T-helper 2 cell (primary cell): ENCODE measurements at places on chromosomes 13 and 19.
A peak's percentile ranks its signal among the peaks of the same experiment; 100 is the strongest.

GRCh38 chr19:56983804-56984203 lies 136.0 kb upstream of the USP29 start:
- DNase-seq: no peak

- no peak for DNase-seq
These were observed 5.9 kb downstream of the PRR36 start for GRCh38 chr19:7868326-7868670.

GRCh38 chr19:6736169-6736916 lies 1.0 kb downstream of the GPR108 start:
- peak; percentile 53 for DNase-seq

- DNase-seq: no peak
These were observed 122.7 kb upstream of the FRY start for GRCh38 chr13:31908696-31909411.

- no peak for DNase-seq
These were observed 9.5 kb upstream of the INSL3 start for GRCh38 chr19:17830567-17831418.

DNA sequence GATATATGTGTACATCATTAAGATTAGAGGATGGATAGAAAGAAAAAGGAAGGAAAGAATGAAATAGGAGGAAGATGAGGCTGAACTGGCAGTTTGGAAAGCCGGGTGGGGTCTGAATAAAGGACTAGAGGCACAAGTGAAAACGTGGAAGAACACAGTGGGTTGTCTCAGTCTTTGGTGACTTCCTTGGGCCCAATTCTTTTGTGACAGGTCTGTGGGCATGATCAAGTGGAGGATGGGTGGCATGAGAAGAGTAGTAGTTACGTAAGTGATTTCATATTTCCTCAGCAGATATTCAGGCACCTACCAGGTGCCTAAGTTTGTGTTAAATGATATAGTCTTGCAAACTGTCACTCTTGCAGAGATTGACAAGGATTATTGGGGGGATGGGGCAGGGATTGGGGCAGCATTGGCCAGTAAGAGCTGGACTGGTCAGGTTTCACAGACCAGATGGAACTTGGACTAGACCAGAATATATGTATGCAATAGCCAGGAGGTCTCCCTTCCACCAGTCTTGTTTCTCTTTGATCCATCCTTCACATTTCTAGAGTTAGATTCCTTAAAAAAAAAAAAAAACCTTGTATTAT lies 2.7 kb downstream of the TPP2 start:
- no peak for DNase-seq

GRCh38 chr13:24910502-24911132 lies 146.6 kb downstream of the RNF17 start:
- DNase-seq: no peak

DNA sequence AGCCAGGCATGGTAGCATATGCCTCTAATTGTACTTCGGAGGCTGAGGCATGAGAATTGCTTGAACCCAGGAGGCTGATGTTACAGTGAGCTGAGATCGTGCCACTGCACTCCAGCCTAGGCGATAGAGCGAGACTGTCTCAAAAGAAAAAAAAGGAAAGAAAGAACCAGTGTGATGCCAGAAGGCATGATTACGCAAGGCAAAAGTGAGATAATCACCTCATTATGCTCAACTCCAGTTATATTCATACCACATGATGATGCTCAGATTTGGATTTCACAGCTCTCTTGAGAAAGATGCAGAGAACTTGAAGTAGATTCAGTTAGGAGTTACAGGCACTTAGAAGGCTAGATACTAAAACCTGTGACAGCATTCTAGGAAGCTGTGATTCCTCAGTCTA lies 21.8 kb downstream of the RCBTB1 start:
- DNase-seq: no peak

DNA sequence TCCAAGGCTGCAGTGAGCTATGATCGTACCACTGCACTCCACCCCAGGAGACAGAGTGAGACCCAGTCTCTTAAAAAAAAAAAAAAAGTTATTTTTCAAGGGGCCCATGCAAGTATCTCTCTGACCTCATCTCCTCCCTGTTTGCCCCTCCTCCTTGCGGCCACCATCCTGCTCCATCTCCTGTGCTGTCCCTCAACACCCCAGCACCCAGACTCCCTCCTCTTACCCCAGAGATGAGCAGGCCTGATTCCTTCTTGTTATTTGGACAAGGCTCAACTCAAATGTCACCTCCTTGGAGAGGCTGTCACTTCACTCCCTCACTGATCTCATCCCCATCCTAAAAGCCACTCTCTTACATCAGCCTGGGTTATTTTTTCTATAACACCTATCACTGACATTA lies 4.4 kb downstream of the RYR1 start:
- no peak for DNase-seq

GRCh38 chr19:38892841-38893240 lies 6.6 kb downstream of the SIRT2 start:
- no peak for DNase-seq

DNA sequence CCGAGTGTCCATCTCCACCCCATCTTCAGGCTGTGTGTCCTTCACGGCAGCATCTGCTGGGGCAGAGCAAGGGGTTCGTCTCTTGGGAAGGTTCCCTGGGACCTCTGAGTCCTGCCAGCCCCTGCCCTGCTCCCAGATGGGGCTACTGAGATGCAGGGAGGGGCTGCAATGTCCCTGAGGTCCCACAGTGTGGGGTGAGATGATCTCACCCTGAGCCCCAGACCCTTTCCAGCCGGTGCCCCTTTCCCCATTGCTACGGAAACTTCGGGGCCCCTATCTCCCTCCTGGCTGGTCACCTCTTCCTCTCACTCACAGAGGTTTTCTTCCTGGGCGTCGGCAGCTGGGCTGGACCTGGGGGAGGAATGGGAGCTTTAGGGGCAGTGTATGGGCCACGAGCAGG lies 5.0 kb downstream of the LILRB2 start:
- no peak for DNase-seq

DNA sequence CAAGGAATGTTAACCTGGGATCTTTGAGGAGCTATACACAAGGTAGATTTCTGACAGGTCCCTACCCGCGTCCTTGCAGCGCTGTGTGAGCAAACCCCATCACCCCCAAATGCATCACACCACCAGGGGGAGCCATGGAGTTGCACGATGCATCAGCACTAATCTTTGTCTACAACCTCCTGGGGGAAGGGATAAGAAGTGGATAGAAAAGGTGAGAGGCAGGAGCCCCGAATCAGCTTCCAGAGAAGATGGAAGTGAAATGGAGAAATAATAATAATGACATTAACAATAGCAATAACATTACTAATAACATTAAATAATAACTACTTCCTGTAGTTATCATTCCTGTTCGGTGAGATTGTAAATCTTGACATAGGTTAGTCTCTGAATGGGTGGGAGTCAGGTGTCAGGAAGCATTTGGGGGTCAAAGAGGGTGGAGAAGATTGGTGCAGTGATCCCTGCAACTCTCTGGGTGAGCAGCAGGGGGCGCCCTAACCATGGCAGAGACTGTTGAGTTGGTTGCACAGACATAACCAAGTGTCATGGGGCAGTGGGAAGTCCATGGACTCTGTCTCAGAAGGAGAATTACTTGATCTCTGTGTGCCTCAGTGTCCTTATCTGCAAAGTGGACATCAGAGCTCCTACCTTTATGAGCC lies 16.5 kb downstream of the SIGLEC7 start:
- DNase-seq: peak; percentile 41

GRCh38 chr19:22526661-22527272 lies 104.6 kb upstream of the ZNF98 start:
- no peak for DNase-seq

DNA sequence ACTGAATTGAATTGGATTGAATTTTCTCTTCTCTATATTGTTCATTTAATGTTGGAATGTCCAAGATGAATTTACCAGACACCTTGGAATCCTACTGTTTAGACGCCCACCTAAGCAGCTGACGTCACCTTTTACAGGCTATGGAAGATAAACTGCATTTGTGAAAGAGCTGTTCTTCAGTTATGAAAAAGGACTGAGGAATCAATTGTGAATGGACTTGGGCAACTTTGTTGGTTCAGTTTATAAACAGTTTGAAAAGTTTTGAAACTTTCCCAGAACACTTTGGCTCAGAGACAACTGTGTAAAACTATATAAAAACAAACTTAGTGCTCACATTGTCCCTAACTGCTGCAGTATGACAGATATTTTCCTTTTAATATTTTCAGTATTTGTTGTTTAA lies 590.8 kb upstream of the SPRY2 start:
- no peak for DNase-seq

- no peak for DNase-seq
These were observed 18.4 kb upstream of the RCBTB2 start for GRCh38 chr13:48551329-48551728.

DNA sequence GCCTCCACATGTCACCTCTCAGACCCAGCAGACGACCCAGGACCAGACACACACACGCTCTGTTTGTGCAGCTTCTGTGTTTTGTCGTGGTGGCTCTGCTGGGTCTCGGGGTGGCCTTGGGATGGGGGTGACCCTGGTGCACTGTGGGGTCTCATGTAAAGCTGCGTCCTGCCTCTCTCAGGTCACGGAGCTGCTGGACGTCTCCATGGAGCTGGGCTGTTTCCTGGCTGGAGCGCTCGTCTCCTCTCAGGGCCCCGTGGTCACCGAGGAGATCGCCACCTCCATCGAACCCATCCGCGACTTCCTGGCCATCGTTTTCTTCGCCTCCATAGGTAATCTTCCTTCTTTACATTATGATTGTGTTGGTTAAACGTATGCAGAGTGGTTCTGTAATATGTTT lies 45.4 kb upstream of the TFDP1 start:
- no peak for DNase-seq

DNA sequence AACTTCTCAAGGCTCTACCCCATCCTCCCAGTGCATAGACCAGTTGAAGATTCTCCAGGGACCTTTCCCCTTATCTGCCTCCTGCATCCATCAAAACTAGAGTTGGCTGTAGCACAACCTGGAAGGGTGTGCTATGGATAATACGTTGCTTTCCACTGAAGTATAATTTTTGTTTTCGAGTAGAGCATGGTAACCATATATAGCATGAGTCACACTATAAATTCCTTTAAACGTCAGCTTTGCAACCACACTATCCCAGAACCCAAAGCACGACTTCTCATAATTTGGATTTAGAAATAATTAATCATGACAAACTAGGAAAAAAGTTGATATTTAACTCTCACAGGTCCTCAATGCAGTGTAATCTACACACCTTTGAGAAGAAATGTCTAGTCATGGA lies 138.3 kb upstream of the NBEA start:
- DNase-seq: no peak

DNA sequence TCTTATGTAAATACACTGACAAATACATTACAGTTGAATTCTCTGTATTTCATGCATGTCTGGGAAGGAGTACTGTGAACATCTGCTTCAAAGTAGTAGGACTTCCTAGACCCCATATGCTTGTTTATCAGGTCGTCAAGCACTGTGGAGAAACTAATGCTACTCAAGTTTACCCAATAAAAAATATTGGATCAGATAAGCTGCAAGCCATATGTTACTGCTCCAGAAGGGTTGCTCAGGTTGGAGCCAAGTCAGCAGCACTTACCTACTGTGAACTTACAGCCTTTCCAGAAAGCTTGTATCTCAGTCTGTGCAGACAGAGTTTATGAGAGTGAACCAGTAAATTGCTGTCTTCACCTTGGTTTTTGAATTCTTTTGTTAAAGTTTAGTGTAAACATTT lies 36.2 kb downstream of the SLAIN1 start:
- no peak for DNase-seq

GRCh38 chr19:1252221-1252820 lies 3.9 kb downstream of the MIDN start:
- peak; percentile 52 for DNase-seq

DNA sequence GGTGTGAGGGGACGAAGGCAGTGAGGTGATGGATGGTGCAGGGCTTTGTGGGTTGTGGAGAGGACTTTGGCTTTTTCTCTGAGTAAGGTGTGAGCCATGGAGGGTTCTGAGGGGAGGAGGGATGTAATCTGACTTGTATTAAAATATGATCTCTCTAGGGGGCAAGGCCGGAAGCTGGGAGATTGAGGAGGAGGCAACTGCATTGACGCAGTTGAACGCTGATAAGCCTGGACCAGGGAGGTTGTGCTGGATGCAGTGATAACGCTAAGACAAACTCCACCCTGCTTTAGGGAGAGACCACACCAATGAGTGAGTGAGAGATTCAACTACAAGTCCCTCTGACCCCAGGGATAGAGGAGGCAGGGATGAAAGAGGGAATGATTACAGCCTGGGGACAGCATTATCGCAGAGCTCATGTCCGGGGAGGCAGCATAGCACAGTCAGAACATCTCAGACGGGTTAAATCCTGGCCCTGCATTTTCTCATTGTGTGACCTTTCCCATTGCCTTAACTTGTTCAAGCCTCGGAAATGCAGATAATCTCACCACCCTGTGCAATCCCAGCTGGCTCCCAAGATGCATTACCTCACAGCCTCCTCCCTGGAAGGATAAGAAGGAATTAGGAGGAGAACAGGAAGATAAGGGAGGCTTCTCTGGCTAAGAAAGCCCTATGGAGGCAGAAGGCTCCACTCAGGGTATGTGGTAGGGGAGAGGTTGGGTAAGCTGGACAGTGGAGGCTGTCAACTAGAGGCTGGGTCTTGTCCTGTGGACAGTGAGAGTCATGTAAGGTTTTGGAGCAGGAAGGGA lies 124.2 kb downstream of the CACNA1A start:
- no peak for DNase-seq

GRCh38 chr13:111296417-111296816 lies 24.0 kb upstream of the TEX29 start:
- DNase-seq: no peak

DNA sequence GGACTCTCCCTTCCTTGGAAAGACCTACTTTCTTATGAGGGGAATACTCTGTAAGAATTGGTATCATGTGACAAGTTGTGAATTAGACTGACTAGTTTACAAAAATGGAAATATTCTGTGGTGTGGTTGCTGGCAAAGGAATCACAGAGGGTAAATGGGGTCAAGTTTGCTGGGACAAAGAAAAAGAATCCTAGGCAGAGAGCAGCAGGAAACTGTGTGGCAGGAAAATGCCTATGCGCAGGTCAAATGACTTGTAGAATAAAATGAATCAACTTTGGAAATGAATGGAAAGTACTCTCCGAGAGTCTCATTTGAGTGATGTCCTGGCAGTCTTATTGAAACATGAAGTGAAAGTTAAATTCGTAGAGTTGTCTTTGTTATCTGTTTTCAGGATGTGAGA lies 1250.7 kb downstream of the UQCRFS1 start:
- no peak for DNase-seq

DNA sequence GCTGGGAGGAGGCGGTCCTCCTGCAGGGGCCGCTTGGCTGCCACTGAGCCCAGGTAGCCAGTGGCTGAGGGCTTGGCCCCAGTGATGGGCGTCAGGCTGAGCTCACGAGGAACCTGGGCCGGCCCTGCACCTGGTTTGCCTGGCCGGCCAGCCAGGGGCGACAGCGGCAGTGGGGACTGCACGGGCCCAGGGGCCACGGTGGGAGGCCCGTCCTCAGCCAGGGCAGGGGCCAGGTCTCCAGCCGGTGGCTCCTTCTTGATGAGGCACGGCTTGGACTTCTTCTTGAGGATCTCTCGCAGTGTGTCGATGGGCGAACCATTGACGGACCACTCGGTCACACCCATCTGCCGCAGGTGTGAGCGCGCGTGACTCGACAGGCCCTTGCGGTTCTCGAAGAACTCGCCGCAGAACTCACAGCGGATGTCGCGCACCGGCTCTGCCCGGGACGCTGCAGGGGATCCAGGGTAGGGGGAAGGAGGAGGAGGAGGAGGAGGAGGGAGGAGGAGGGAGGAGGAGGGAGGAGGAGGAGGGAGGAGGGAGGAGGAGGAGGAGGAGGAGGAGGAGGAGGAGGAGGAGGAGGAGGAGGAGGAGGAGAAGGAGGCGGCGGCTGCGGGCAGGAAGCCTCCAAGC lies 6.6 kb upstream of the AKAP8L start:
- no peak for DNase-seq
